ENCODE measurements at places on chromosomes 5 and 9. TPM values are rescaled to one million over a fixed set of nuclear protein-coding genes. Genes with fewer than 3 reads are reported as not detected.

The FBXO4 gene
- total RNA-seq = 13.8 TPM

The PTPN3 gene
- 16.9 TPM for total RNA-seq

The FGD3 gene
- 10.8 TPM for total RNA-seq

The KIF24 gene
- 4.3 TPM for total RNA-seq

The SPEF2 gene
- 16.9 TPM for total RNA-seq

The FIBCD1 gene
- total RNA-seq = 0.97 TPM

- no peak overlapping the region for H3K27ac ChIP-seq
- H3K27me3 ChIP-seq = no peaks in the 10 kb centered on the region
- DNase-seq = no peak
- H3K36me3 ChIP-seq = no peaks in the 10 kb centered on the region
Observed at GRCh38 chr9:126957687-126958053, 43.1 kb downstream of the RALGPS1 start.

DNA sequence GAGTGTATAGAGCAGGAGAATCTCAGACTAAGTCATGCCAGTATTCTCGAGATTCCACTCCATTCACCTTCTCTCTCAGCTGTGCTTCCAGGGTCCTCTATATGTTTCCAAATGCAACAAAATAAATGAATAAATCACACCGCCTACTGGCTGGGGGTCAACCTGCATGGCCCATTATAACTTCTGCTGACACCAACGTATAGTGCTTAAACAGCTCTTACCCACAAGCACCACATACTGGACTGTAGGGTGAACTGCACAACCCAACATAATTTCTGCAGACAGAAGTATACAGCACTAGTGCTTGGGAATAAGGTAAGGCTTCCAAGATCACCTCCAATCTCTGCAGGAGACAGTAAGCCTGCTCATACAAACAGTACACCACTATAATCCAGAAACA, 33.1 kb upstream of the HTR4 start:
- no peak overlapping the region for H3K27ac ChIP-seq
- DNase-seq = no peak
- H3K27me3 ChIP-seq = no peaks in the 10 kb centered on the region

GRCh38 chr9:98801969-98802371, 5.5 kb upstream of the GALNT12 start:
- no peak for DNase-seq
- no peaks in the 10 kb centered on the region for H3K27me3 ChIP-seq
- H3K4me3 ChIP-seq = no peak overlapping the region

DNA sequence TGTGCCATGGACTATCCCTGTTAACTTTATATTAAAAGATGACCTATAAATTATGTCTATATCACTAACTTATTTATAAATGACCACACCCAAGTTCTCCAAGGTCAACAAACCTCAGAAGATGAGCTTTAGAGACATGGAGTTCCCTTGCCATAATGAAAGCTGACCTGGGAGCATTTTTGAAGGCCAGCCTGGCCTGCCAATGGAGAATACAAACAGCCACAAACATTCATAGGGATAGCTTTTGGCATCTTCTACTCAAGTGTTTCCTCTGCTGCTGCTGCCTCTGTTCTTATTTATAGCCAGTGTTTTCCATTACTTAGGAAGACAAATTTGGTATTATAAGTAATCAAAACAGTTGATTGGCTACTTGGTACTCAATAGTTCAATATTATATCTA, 117.3 kb upstream of the ADAMTS19 start:
- no peaks in the 10 kb centered on the region for H3K4me1 ChIP-seq
- H3K27me3 ChIP-seq = no peaks in the 10 kb centered on the region
- DNase-seq = no peak
- H3K27ac ChIP-seq = no peak overlapping the region

Data from lung (tissue), 17 donors.